ENCODE measurements at places on chromosomes 5 and 9.

GRCh38 chr9:21481470-21482056 lies 550 bp downstream of the IFNE start:
- DNase-seq = no peak

- DNase-seq = peak; percentile 67
Measured at GRCh38 chr9:108743901-108744371, 111.8 kb downstream of the ACTL7B start.

DNA sequence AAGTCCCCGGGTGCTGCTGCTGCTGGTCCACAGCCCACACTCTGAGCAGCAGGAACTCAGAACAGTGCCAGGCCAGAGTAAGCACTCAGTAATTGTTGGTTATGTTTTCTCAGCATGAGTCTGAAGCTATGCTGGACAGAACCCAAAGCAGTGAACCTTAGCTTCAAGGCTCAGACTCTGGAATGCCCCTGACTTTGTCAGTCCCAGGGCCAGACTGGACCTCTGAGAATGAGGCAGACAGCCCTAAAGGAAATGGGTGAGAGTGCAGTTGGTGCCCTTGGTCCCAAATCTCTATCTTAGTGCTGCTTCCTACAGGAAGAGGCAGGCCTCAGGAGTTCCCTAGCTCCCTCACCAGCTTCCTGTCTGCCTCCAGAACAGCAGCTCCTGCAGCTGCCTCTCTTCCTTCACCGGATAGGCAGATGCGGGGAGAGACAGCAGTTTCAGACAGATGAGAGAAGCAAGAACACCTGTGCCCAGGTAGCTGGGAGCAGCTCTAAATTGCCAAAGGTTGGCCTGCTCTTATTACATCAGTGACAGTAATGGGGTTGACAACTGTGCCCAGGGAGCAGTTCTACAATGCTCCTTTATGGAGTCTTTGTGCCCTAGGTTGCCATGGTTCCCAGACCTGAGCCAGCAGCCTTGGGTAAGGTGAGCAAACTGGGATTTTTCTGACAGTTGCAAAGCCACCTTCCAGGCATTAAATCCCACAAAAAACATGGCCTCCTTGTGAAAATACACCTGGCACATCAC lies 82.2 kb upstream of the CXCL14 start:
- no peak for DNase-seq

DNA sequence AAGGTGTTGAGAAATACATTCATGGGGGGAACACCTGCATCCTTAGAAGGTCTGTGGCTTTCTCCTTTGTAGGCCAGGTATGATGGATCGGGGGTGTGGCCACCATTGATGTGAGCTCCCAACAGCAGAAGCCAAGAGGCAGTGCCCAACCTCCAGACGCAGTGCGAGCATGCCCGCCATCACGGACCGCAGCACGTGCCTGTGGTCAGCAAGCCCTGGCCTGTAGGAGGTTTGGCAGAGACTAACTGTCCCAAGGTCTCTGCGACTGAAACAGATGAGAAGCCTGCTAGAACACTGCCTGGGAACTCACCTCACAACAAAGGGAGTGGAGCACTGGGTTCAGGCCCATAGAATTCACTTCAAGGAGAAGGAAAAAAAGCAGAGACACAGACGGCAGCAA lies 31.9 kb upstream of the ZNF354A start:
- no peak for DNase-seq

DNA sequence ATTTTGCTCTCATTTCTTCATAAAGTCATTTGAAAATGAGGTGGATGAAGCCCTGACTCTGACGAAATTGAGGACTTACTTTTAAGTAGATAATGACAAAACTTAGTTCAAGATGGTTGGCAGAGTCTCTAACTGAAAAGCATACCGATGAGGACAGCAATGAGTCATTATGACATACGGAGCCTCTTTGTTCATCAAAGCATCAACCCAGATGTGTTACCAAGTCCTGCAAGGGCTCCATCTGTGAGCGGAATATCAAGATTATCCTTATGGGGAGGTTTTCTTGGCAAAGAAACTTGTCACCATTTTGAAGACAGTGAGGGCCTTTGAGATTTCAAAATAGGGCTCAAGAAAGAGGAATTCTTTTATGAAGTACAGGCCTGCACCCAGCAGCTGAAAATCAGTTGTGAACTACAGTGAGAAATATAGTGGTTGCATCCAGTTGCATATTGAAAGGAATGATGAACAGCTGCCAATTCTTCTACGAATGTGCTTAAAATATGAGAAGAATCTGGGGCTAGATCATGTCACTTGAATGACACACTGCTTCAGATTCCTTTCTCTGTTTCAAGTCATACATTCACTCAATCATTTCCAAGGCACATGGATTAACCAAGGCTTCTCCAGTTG lies 86.6 kb upstream of the SLC24A2 start:
- DNase-seq = peak; percentile 46

GRCh38 chr5:159207222-159207685 lies 2.1 kb downstream of the RNF145 start:
- no peak for DNase-seq

- DNase-seq = no peak
Measured at GRCh38 chr5:73028991-73029595, 73.3 kb downstream of the FCHO2 start.

DNA sequence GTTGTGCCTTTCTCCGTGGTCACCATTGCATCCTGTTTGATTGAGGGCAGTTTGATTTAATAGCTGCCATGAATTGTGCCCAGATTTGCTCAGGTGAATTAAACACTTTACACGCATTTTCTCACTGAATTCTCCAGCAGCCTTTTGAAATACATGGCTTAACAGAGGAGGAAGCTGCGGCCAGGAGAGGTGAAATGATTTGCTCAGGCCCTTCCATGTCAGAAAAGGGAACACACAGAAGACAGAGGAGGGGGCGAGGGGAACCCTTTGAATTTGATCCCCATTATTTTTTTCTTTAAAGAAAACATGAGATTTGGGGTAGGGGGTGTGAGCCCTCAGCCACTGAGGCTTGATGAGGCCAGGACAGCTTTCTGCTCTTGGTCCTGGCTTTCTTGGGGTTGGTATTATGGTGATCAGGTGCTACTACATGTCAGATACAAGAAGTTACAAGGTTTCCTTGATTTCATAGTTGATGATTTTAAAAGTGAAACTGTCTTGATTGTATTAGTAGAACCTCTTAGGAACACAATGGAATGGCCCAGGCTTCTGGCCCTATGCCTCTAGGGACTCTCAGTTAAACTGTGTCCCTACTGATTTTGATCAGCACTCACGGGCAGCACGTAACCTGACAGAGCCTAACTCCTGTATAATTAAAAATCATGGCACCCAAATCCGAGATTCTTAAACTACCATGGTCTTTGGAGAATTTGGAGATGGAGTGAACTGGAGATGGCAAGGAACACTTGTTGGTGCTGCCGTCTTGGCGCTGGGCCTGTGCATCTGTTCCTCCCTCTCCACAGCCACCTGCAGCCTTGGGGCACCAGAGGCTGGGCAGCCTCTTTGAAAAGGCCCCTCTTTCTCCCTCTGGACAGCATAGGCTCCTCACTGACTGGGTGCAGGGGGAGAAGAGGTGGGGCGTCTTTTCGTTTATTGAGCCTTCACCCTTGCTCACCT lies 107.9 kb downstream of the TRIO start:
- no peak for DNase-seq

GRCh38 chr9:124358631-124359030 lies 56.6 kb downstream of the PSMB7 start:
- DNase-seq = no peak

DNA sequence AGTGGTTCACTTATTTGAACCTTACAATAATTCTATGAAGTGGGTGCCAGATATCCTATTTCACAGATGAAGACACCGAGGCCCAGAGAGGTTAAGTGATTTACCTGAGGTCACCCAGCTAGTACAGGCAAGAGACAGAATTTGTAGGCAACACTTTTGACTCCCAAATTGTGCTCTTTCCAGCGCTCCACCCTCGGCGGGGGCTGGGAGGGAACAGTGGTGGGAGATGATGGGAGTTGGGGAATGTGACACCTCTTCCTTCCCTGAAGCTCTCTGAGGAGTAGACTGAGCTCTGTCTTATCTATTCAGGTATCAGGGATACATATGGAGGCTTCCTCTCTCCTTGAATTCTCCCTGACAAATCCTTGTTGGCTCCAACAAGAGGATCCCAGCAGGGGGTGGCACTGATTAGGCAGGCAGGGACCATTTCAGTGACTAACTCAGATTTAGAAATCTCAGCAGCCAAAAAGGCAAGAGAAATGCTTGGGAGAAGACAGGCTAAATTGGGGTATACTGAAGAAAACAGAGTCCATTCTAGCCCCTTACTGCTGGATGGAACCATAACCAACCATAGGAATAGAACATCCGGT lies 95.8 kb upstream of the PANK3 start:
- DNase-seq = no peak

- DNase-seq = peak; percentile 37
Measured at GRCh38 chr5:6905883-6906282, 192.7 kb downstream of the TENT4A start.

DNA sequence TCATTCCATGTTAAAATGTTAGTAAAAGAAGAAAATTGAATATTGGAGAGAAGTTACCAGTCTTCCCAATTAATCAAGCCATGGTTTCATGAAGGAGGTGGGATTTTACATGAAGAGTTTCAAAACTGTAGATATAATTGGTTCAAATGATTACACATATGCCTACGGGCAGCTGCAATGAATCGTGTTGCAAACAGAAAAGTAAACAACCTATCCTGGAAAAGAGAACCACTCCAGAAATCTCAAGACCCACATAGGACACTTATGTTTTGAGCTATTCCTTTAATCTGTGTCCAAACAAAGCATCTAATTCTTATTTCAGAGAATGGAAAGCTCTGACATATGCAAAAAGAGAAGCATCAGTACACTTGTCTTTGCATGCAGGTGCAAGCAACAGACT lies 340.2 kb downstream of the NDUFS4 start:
- DNase-seq = no peak
